ENCODE measurements at places on chromosomes 1 and 21.

DNA sequence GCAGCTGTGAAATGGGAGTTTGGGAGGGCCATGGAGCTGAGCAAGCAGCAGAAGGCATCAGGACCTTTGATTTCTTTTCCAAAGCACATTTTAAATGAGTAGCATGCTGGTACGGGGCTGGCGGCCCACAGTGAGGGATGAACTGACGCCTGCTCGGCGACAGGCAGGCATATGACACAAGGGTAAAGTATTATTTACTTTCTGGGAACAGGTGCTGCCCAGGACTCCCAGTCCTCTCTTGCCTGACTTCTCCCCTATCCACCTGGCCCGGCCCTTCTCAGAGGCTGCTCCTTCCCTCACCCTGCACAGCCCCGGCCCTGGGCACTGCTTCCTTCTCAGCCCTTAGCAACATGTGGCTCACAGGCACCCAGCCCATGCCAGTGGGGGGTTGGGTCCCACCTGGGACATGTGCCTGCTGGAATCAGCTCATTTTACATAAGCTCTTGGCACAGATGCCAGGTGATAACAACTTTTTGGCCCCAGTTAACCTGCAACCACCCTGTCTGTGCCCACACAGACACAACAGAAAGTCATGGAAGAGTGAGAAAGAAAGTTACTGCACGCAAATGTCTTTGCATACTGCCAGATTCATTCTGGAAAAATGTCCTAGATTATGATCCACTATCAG lies 112.3 kb upstream of the GADD45A start:
- peak; percentile 36 for DNase-seq

GRCh38 chr21:16913010-16913409 lies 599.8 kb upstream of the CXADR start:
- DNase-seq: no peak

DNA sequence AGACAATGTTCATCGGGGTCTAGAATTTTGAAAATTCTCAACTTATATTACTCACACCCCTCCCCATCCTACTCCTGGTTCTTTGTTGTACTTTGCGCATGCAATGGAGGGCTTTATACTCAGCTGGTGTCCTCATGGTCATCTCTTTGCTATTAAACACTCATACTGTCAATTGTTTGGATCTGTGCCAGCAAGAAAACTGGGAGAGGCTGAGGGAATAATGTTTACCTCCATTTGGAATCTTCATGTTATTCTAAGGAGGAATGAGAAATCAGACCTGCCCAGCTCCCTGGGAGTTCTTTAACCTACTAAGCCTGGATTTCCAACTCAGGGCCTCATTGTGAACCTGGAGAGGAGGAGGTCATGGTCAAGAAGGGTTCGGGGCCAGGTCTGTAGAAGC lies 143.9 kb upstream of the DNAH14 start:
- no peak for DNase-seq

- DNase-seq: no peak
These were observed 526 bp upstream of the SLC25A24 start for GRCh38 chr1:108200687-108201051.

GRCh38 chr1:117710710-117711109 lies 104.9 kb downstream of the TENT5C start:
- no peak for DNase-seq

- no peak for DNase-seq
These were observed 15.0 kb upstream of the TTC22 start for GRCh38 chr1:54816130-54816529.

GRCh38 chr1:110210604-110211495 lies 736 bp downstream of the KCNC4 start:
- DNase-seq: peak; percentile 45

- DNase-seq: no peak
These were observed 11.5 kb upstream of the ZNF362 start for GRCh38 chr1:33244809-33245186.

DNA sequence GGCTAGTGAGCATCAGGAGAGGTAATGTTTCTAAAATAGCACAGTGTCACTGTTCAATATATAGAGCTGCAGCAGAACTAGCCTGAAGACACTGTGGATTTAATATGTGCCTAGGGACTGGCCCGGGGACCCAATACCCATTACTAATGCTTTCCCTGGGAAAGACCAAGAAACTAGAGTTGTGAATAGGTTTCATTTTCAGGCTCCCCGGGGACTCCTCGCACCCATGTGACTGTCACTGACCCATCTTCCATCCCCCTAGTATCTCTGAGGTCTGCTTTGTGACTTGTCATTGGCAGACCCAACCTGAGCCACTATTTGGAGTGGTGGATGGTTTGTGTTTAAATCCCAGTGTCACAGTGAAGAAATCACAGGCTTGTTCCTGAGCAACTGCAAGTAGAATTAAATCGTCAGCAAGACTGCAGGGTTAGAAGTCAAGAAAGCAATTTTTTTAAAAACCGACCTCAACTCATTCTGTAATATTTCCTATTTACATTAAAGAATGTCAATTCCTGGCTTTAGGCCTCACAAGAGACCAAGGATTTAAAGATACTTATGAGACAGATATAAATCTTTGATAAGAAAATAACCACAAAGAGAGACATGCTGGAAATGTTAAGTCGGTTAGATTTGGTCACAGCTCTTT lies 130.0 kb upstream of the TNR start:
- no peak for DNase-seq

- no peak for DNase-seq
These were observed 13.4 kb upstream of the KIF1B start for GRCh38 chr1:10196976-10197375.

DNA sequence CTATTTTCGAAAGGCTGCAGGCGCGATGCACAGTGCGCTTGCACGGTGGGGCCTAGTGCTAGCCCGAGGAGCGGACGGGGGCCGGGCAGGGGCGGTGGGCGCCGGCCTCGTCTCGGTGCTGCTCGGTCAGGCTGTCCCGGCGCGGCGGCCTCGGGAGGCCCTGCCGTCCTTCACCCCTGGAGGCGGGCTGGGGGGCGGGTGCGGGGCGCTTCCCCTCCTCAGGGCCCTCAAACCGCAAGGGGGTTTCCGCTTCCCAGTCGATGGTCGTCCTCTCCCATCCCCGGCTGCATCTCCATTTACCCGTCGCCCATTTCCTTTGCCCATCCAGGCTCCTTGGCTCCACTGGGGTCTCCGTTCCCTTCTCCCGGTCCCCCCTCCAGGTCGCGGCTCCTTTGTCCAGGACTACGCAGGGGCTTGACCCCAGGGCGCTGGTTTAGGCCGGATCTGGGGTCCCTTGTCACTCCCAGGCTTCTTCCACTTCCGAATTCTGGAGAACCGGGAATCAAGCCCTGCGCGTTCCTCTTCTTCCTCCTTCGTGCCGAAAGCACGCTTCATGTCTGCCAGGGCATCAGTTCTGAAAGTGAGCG lies 196.3 kb upstream of the LMO4 start:
- DNase-seq: peak; percentile 88

DNA sequence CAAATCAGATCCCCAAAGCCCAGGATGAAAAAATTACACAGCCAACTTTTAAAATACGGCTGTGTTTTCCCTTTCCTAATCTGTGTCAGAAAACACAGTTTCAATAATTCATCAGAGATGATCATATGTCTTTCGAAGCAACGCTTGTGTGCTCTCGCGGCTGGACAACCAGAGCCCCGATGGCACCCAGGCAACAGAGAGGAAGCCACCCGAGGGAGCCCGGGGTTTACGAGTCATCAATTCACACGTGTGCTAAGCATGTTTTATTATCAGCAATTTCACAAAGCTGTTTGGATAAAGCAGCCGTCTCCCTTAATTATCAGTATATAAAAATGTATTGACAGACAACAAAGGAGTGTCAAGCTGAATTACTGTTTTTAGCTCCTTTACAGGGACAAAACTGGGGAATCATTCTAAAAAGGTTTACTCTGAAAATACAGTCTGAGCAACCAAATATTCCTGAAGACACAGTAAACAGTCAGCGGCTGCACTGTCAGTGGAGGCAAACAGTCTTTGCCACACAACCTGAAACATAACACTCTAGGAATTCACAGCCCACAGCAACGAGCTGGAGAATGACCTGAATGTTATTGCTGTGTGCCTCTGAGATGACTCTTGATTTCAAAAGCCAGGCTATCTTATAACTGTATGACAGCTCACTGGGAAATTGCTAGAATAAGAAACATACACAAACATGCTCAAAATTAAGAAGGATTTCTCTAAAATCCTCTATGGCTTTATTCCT lies 201.0 kb downstream of the SIPA1L2 start:
- DNase-seq: no peak

DNA sequence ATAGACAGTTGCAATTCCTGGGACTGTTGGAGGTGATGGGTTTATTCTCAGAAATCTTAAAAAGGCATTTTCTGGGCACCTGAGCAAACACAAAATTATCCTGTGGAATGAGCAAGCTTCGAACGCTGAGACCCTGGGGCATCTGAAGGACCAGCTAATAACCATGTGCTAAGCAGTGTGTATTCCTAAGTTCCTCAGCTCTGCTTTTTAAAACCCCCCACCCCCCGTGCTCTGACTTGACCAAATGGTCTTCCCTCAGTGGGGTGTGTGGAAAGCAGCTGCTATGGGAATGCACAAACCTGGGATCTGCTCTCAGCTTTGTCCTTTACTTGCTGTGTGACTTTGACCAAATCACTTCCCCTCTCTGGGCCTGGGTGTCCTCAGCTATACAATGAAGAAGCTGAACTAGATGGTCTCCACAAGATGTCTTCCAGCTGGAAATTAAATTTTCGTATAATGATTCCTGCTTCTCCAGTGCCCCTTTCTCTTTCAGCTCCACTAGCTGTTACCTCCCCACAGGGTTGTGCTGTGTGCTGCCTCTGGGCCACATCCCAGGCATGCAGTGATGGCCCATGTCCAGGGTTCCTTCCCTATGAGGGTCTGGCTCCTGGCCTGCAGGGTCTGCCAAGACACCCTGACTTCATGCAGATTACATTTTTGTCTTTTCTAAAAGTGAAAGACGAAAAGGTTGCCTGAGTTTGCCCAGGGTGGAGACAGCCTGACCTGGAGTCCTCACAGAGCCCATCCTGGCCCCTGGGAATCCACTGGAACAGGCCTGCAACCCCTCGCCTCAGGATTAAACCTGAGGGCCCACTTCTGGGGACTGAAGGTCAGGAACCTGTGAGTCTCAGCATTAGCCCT lies 14.9 kb upstream of the CD247 start:
- no peak for DNase-seq

GRCh38 chr1:207893737-207894582 lies 17.0 kb downstream of the CD34 start:
- no peak for DNase-seq

All from upper lobe of left lung (tissue), 6 donors.